ENCODE measurements at places on chromosomes 1 and 21. TPM values are rescaled to one million over a fixed set of nuclear protein-coding genes. Genes with fewer than 3 reads are reported as not detected.

DNA sequence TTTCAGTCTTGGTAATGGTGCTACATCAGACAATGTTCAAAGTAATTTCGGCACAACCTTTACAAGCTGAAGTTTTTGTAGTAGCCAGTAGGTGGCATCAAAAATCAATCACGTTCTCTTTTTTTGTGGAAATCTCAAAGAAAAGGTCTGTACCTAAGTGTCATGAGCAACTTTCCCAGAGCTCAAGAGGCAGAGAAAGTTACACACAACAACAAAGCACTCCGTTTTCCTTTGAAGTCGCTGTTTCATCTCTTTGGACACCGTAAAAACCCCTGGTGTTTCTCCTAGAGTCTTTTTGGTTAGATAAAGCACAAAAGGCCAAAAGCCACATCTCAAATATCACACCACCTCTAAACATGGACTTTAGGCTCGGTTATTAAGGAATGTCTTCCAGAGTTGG lies 131.6 kb downstream of the LHX8 start:
- no peak for DNase-seq

DNA sequence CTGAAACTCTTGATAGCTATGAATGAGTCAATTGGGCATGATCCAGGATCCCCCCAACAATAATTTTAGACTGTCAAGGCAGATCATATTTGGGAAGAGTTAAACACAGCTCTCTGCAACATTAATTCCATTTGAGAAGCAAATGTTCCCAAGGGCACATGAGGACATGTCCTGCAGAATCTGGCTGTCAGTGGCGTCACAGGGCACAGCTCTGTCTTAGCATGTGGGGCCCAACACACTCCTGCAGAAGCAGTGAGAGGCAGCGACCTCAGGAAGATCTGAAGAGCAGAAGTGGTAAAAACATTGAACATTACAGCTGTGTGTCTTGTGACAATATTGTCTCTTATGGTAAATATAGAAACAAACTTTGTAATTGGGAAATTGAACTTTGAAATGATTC lies 197.1 kb upstream of the PBX1 start:
- no peak for DNase-seq

LY9 gene
- not detected for polyA plus RNA-seq

GPATCH3 gene
- polyA plus RNA-seq: 11.6 TPM

- peak; percentile 15 for DNase-seq
These were observed at the start of gene PRDX6 for GRCh38 chr1:173477286-173478093. Gene PRDX6 (plus strand): TSS chr1:173477335. CDS start chr1:173477398, 63 bp downstream.

All from H1 (cell line).